ENCODE measurements at places on chromosomes 5 and 9. TPM values are rescaled to one million over a fixed set of nuclear protein-coding genes. Genes with fewer than 3 reads are reported as not detected.

DNA sequence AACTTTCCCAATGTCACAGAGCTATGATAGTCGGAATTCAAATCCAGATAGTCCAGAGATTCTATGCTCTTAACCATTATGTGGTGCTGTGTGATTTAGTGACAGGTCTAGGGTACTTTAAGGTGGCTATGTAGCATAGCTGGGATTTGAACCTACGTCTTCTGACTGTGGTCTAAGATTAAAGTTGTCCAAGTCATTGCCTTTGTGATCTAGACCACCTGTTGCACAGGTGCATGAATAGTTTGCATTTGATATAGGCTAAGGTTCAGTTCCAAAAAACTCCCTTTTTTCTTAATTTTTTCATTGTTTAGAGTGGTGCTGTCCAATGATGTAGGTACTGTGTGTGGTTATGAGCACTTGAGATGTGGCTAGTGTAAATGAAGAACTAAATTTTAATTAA lies 2.5 kb downstream of the PAIP2 start:
- H3K27ac ChIP-seq: no peak overlapping the region
- H3K36me3 ChIP-seq: peaks cover 3% of the 10 kb centered on the region
- H3K4me1 ChIP-seq: peaks cover 43% of the 10 kb centered on the region
- no peak for DNase-seq
- H3K27me3 ChIP-seq: no peaks in the 10 kb centered on the region

CMBL gene
- total RNA-seq: 0.39 TPM

DNA sequence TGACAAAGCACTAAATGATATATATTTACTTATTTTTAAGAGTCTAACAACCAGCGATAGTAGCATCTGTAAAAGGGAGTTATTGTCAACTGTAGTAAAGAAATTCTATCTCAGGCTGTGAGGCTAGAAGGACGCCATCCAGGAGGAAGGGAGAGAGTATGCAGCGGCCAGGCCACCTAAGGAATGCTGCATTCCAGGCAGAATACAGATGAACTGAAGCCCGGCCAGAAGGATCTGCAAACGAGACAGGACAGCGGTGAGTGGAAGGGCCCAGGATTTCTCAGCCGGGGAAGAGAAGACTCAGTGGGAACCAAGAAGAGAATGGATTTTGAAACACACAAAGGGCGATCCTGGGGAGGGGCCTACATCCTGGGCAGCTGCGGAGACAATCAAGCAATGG lies 7.4 kb downstream of the RETREG1 start:
- H3K27me3 ChIP-seq: no peaks in the 10 kb centered on the region
- peaks cover 53% of the 10 kb centered on the region for H3K4me1 ChIP-seq
- H3K27ac ChIP-seq: no peak overlapping the region
- no peak for DNase-seq

DNA sequence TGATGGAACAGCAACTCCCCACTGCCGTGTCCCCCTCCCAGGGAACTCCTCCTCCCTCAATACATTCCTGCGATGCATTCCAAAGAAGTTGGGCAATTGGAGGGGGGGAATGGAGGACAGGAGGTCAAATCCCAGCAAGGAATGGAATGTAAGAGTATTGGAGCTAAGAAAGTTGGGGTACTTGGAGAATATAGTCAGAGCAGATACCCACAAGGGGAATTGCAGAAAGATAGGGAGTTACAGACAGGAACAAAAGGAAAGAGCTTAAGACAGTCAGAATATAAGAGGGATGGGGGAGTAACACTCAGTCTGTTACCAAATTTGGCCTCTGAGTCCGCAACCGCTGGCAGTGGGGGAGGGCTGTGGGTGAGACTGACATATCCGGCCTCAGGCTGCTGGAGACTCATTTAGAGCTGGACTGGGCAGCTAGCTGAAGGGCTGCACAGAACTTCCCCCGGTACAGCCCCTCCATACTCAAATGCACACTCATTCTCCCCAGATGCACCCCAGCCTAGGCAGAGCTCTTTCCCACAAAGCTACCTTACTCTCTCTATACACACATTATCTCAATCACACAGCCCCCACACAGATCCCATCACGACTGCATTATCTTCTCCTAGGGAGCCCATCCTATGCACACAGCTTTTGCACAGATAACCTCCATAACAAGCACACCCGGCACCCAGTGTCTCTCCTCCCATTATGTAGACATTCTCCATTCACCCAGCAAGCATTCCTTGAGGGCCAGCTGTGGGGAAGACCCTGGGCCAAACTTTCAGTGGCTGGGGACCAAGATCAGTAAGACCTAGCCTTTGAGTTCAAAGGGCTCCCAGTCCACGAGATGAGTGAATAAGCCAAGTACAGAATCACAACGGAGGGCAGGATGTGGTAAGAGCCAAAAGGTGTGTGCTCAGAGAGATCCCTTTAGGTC lies 3.7 kb downstream of the TLN1 start:
- peaks cover 11% of the 10 kb centered on the region for H3K36me3 ChIP-seq
- DNase-seq: no peak
- no peaks in the 10 kb centered on the region for H3K27me3 ChIP-seq
- H3K4me1 ChIP-seq: peaks cover 29% of the 10 kb centered on the region

- H3K36me3 ChIP-seq: no peaks in the 10 kb centered on the region
- peaks cover 2% of the 10 kb centered on the region for H3K4me1 ChIP-seq
- H3K4me3 ChIP-seq: no peak overlapping the region
- no peak for DNase-seq
Observed at GRCh38 chr9:91746904-91747303, 203.1 kb downstream of the ROR2 start.

TLX3 gene
- total RNA-seq: not detected

DNA sequence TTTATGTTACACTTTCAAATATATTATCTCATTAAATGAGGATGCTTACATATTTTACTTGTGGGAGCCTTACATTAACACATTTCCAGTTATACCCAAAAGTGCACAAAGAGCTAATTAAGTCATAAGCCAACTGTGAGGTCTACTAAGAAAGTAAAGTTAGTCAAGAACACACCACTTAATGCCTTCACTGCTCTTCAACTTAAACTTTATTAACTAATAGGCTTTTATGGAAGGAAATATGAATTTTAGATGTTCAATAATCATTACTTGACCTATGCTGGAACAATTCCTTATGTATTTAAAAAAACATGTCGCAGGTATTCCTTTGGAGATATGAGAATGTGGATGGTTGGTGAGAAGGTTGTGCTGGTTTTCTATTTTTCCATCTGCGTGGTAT lies 3.4 kb downstream of the ST8SIA4 start:
- H3K4me3 ChIP-seq: peak overlapping the region; percentile 99
- no peaks in the 10 kb centered on the region for H3K27me3 ChIP-seq
- DNase-seq: no peak
- peak overlapping the region; percentile 99 for H3K27ac ChIP-seq
- peaks cover 41% of the 10 kb centered on the region for H3K4me1 ChIP-seq

NSMF gene
- total RNA-seq: 41.5 TPM

DNA sequence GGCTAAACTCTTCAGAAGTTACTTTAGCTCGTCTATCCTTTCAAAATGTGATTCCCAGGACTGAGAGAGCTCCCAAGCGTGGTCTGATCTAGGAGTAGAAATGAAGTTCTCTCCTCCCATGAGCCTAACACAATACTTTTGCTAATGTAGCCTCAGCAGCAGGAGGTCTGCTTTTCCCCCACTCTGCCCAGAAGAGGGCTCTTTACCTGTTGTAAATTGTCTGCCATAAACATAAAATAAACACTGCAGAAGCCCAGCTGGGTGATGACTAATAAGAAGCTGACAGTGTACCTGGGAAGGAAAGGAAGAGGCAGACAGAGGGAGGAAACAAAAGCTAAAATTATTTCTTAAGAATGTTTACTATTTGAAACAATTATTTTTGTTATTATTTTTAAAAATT lies 15.4 kb downstream of the SLC36A3 start:
- peaks cover 10% of the 10 kb centered on the region for H3K27me3 ChIP-seq
- H3K4me3 ChIP-seq: no peak overlapping the region
- DNase-seq: no peak
- H3K36me3 ChIP-seq: no peaks in the 10 kb centered on the region

All from T-helper 17 cell (primary cell).